ENCODE measurements at places on chromosomes 3 and 15.

DNA sequence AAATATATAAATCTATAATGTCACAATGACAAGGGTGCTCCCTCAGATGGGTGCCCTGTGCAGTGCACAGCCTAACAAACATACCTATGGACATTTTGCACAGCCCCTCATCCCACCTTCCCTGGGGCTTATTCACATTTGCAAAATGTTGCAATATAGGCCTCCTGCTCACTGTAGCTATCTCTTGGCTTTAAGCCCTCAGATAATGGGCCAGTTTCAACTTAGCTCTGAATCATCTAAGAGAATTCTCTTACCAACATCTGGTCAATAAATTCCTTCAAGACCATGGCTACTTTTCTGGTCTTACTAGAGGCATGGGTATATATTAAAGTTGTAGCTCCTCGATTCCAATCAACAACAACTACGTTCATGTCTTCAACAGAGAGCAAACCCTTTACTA is 17.9 kb downstream of the LIPH start:
- no peak for DNase-seq

GRCh38 chr3:77038930-77039605 is 831 bp upstream of the ROBO2 start:
- DNase-seq, result no peak

DNA sequence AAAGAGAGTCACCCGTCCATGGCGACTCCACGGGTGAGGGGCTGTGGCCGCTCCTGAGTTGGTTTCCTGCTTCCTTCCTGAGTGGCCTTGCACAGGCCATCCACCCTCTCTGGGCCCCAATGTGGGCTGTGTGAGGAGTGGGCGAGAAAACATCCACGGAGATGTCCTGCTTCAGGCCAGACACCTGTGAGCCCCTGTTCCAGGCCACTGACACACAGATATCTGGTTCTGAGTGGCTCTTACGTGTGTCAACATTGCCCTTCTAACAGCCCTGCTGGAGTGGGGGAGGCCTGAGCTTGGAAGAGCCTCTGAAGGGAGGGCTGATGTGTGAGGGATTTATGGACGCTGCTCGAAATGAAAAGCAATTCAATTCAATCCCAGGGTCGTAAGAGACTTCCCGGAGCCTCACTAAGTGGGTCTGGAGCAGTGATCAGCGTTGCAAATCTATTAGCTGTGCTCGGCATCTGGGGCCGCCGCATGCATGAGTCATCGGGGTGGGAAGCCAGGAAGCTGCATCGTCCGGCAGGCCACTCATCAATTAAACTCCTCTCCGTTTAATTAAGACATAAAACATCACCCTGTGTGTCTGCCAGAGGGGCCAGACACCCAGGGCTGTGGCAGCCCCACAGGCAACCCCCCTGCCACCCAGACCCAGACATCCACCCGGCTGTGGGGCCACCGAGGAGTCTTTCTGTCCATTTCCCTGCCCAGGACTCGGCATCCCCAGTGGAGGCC is 20.0 kb upstream of the PRR23E start:
- no peak for DNase-seq

DNA sequence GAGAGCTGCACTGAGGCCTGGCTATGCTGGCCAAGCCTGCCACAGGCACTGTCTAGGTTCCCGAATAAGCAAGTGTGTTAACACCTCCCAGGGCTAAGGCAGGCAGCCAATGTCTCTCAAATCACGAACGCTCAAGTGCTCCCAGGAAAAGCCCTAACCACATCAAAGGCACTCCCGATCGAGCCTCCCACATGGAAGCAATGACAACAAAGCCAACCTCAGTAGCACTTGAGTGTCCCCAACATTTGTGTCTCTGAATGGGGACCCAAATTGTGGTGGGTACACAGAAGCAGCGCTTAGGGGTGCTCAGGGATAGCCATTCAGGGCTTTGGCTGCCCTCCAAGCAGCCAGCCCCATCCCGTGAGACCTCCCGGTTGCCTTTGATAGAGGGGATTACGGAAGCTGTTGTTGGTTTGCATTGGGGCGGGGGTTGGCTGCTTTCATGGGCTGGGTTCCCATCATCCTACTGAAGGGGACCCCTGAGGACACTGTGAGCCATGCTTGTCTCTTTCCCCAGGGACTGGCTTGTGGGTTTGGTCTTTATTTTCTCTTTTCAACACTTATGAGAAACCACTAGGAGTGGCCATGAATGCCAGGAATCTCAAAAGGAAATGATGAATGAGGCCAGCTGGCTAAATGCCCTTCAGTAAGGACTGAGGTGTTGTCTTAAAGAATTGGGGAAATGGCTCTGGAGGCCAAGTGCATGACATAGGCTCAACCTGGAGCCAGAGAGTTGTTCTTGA is 234.1 kb upstream of the FEZF2 start:
- no peak for DNase-seq

- DNase-seq, result no peak
Measured at GRCh38 chr3:171255236-171255806, 204.9 kb downstream of the TNIK start.

DNA sequence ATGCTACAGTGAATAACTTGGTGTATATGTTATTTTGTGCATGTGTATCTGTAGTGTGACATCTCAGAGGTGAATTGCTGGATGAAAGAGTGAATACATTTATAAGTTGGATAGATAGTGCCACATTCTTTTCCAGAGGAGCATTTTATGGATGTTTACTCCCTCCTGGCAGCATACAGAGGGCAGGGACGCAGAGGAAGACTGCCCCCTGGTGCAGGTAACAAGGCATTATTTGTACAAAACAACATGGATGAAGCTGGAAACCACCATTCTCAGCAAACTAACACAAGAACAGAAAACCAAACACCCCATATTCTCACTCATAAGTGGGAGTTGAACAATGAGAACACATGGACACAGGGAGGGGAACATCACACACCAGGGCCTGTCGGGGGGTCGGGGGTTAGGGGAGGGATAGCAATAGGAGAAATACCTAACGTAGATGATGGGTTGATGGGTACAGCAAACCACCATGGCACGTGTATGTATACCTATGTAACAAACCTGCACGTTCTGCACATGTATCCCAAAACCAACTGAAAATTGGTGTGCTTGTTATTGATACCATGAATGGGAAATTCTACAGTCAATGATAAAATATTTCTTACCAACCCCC is 57.9 kb upstream of the CTXND1 start:
- no peak for DNase-seq

DNA sequence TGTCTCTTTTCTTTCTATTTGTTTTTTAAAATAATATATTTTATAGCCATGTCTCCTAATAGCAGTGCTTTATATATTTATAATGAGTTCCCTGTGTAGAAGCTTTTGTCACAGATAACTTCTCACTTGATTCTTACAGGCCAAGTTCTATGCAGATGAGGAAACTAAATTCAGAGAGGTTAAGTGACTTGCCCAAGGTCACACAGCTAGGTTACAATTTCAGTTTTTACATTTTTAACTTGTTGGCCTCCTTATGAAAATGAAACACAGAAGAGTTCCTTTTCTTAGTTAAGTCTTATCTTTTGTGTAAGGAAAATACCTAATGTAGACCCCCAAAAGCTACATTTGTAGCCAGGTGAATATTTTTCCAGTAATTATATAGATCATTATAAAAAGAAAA is 83.3 kb upstream of the SOX2 start:
- DNase-seq, result no peak

GRCh38 chr3:65044401-65044800 is 356.6 kb upstream of the ADAMTS9 start:
- DNase-seq, result no peak

- DNase-seq, result no peak
Measured at GRCh38 chr15:85691350-85692240, 103.1 kb downstream of the KLHL25 start.

DNA sequence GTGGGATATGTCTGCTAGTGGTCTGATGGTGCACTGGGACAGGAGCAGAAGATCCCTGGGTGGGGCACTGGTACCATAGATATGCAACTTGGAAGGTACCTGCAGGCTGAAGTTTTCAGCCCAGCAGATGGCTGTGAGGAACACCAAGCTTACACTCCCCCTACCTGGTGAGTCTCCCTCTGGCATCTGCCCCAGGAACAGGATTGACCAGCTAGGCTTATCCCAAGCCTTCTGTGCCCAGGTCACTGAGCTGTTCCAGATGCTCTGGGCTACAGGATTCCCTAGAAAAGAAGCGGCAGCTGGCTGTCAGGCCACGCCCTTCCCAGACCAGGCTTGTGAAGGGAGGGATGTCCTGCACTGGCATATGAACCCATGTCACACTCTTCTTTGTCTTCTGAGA is 1130.0 kb downstream of the NAALADL2 start:
- no peak for DNase-seq

- DNase-seq, result no peak
Measured at GRCh38 chr3:66817951-66818557, 180.1 kb upstream of the KBTBD8 start.

DNA sequence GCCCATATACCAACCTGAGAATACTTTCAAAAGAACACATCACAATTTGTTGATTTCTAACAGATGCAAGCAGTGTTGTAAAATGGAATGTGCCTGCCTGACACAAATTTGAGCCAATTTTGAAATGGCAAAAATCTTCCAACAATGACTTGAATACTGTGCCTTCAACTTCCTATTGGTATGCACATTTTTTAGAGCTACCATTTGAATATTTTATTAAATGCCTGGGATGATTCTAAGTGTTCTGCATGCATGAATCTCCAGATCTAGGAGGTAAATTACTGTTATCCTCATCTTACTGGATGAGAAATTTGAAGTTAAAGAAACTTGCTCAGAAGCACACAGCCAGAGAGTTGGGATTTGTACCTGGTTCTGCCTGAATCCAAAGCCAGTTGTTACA is 282.8 kb upstream of the LRRN1 start:
- no peak for DNase-seq

GRCh38 chr15:56890038-56890437 is 28.4 kb upstream of the TCF12 start:
- no peak for DNase-seq

DNA sequence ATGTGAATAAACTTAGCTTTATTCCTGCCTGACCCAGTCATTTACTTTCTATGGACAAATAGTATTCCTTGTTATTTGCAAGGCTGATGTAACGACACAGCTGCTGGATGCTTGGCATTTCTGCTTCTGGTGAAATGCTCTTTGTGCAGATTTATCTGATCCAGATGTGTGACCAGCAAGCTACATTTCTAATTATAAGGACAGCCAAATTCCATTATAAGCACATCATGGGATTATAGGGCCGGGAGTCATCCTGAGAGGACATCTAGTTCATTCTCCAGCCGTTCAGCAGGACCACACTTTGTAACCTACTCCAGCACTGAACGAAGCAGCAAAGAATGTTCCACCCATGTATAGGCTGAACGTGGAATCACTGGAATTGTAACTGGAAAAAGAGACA is 42.9 kb downstream of the FNDC3B start:
- DNase-seq, result no peak

- no peak for DNase-seq
Measured at GRCh38 chr15:64111679-64112050, 15.9 kb downstream of the SNX1 start.

GRCh38 chr3:36212251-36212650 is 168.1 kb upstream of the STAC start:
- no peak for DNase-seq

DNA sequence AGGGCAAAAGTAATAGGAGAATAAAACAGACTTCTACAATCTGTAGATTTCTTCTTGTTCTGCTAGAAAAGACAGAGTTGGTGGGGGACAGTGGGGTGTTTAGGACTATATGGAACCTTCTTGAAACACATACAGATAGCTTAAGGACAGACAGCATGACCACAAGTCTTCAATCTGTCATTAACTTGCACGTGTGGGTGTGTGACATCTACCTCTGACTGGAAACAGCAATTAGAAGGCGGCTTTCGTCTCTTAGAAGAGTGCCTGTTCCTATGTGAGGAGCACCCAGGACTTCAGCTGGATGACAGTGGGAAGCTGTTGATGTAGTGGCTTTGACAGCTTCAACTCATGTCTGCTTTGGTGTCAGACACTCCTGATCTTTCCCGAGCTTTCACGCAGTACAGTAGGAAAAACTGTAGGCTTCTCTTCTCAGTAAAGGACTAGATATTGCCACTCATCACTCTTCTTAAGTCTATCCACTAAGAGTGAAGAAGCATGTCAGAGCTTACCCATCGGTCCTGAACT is 44.5 kb downstream of the TYRO3 start:
- DNase-seq, result no peak
